ENCODE measurements at places on chromosomes 1 and 21.
A peak's percentile ranks its signal among the peaks of the same experiment; 100 is the strongest.

DNA sequence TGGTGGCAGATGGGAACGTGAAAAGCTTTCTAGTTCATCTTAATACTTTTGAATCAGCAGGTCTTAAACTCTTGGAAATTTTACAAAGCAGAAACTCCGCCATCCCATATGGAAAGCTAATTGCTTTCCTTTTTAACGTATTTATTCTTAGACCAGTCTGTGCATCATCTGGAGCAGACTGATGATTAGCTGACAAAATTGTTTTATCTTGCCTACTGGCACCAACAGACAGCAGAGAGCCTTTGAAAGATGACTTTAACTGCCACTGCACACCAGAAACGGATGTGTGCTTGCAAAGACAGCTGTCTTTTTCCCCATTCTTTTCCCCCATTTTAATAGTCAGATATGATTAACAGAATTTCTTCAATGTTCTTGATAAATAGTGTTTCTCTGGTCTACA lies 97.0 kb downstream of the PLD5 start:
- peak; percentile 85 for DNase-seq

GRCh38 chr21:29075706-29076466 lies 2.4 kb upstream of the CCT8 start:
- no peak for DNase-seq

GRCh38 chr1:153538315-153538821 lies 2.4 kb downstream of the S100A5 start:
- peak; percentile 19 for DNase-seq

DNA sequence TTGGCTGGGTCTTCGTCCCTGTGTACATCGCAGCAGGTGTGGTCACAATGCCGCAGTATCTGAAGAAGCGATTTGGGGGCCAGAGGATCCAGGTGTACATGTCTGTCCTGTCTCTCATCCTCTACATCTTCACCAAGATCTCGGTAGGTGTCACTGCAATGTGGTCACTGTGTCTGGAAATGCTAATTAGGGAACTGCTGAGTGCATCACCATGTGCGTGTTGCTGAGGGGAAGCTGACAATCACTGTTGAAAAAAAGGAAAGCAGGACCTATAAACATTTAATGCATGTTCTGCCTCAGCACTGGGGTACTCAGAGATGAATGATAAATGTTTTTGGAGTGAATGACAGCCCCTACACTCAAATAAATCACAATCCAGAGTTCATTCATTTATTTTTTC lies 6.8 kb downstream of the SLC5A9 start:
- no peak for DNase-seq

- DNase-seq, result no peak
Measured at GRCh38 chr1:193417945-193418744, 231.7 kb upstream of the B3GALT2 start.

DNA sequence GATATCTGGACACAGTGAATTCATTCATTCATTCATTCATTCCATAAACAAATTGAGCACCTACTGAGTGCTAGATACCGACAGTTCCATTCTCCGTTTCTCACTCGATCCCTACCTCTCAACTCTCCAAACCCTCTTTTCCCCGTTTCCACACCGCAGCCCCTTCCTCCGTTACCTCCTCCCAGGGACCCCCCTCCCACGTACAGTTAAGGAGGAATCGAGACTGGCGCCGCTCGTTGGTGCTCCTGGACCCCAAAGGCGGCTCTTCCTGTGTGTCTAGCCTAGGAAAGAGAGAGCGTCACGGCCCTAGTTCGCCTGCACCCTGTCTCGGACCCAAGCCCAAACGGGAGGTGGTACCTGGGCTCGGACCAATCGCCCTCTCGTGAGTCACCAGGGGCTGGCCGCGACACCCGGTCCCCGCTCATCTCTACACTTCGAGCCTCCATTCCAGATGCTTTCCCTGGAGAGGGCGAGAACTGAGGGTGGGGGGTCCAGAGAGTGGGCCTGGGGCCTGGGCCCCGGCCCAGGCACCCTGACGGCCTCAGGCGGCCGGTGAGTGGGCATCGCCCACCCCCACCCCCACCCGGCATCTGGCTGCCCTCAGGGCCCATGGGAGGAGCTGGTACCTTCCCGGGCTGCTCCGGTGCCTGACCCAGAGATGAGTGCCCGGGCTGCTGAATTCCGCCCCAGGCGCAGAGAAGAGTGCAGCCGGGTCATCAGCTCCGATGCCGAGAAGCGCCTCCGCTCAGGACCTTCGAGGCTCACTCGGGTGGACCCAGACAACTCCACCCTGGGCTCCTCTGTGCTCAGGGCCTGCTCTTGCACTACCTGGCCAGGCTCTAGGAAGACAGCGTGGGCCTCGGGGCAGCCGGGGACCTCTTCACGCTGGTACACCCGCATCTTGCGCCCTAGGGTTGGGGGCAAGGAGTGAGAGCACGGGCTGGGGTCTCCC lies 4.9 kb downstream of the ARHGEF19 start:
- DNase-seq, result no peak

GRCh38 chr1:99363531-99363930 lies 99.2 kb downstream of the PLPPR4 start:
- no peak for DNase-seq

- DNase-seq, result no peak
Measured at GRCh38 chr1:36771660-36772284, 262.5 kb downstream of the GRIK3 start.

DNA sequence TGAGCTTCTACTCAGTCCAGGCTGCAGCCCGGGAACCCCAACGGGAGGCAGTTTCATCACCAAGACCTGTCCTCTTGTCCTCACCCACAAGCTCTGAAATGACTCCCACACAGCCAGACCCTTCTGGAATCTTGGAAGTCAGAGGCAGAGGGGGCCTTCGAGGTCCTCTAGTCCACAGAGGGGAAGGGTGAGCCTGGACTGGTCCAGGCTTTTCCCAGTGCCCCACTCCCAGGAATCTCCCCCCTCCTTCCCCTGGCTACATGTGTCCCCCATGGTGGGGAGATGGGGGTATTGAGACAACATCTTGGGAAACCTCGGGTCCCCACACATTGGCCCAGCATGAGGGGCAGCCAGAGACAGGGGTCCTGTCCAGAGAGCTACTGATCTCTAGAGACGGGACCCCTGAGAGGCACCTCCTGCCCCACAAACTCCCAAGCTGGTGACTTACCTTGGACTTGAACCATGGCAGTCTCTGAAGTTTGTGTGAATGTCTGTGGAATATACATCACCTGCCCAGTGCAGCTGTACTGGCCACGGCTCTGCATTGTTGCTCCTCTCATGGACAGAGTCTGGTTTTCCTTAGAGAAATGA lies 19.4 kb upstream of the SLAMF9 start:
- DNase-seq, result no peak

- DNase-seq, result peak; percentile 98
Measured at GRCh38 chr1:9588551-9589143, at the start of gene TMEM201. Gene TMEM201 (plus strand): TSS chr1:9588911. CDS start chr1:9588931, 20 bp downstream.

DNA sequence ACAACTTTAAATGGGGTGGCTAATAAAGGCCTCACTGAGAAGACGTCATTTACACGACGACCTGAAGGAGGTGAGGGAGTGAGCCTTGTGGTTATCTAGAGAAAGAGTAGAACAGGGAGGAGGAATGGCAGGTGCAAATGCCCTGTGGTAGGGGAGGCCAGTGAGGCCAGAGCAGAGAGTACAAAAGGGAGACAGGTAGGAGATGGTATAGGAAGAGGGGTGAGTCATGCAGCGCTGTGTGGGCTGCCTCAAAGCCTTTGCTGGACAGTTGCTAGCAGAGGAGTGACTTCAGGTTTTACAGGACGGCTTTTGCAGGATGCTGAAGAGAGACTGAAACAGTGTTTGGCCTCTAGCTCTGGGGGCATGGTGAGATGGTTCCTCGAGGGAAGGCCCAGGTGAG lies 116.0 kb downstream of the IER5 start:
- no peak for DNase-seq

- DNase-seq, result no peak
Measured at GRCh38 chr1:115465802-115466363, 127.8 kb upstream of the NGF start.

- DNase-seq, result no peak
Measured at GRCh38 chr1:115140442-115141144, 51.3 kb upstream of the TSPAN2 start.

- no peak for DNase-seq
Measured at GRCh38 chr1:71979882-71980281, 302.5 kb downstream of the NEGR1 start.

GRCh38 chr1:11748294-11749202 lies 12.6 kb downstream of the AGTRAP start:
- DNase-seq, result no peak

GRCh38 chr21:23718446-23719285 lies 1888.6 kb downstream of the MRPL39 start:
- DNase-seq, result peak; percentile 51

- DNase-seq, result no peak
Measured at GRCh38 chr1:102693345-102693744, 415.0 kb downstream of the COL11A1 start.

DNA sequence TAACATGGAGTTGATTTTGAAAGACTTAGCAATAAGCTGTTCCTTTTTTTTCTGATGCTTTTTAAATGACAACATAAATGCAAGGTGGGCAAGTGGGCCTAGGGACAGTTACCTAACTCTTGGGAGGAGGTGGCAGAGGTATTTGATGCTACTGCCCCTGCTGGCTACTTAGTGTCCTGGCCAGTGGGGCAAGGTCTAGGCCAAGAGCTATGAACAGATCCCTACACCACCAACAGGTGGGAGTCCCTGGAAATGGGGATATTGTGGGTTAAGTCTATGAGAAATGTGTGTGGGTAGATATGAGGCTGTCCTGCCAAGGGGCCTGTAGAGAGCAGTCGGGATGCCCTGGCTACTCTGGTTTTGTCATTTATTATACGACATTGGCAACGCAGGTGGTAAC lies 31.3 kb upstream of the B3GALT5 start:
- DNase-seq, result no peak

- no peak for DNase-seq
Measured at GRCh38 chr21:42089093-42089631, 18.0 kb downstream of the UMODL1 start.

- DNase-seq, result no peak
Measured at GRCh38 chr1:168392958-168393549, 112.4 kb downstream of the TBX19 start.

DNA sequence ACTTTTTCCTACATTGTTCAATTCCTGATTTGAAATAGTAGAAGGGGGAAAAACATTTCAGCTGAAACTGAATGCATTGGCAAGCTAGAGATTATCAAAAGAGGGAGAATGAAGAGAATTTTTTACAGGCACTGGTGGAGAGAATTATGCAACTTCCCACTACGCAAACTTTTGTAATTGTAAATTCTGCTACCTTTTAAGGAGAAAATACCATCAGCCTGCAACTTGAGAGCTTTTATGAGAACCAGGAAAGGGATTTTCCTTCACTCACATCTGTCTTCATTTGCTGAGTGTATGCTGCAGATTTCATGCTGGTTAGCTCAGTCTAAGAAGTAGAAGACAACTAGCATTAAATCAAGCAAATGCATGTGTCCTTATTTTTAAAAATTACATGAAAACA lies 43.7 kb downstream of the ADAMTS1 start:
- no peak for DNase-seq

DNA sequence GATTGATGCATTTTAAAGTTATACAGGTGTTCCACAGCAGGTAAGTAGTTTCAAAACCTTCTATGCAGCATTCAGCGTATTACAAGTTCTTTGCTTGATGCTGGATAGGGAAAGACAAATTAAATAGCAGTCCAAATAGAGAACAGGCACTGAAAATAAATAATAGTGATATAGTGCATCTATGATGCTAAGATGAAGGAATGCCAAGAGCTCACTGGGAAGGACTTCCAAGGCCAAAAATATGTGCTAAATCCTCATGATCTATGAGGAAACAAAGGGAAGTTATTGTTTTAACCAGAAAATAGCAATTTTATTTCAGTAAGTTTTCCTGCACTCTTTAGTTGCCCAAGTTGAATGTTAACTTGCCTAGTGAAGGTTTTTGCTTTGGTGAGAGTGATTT lies 127.8 kb upstream of the GREM2 start:
- no peak for DNase-seq

DNA sequence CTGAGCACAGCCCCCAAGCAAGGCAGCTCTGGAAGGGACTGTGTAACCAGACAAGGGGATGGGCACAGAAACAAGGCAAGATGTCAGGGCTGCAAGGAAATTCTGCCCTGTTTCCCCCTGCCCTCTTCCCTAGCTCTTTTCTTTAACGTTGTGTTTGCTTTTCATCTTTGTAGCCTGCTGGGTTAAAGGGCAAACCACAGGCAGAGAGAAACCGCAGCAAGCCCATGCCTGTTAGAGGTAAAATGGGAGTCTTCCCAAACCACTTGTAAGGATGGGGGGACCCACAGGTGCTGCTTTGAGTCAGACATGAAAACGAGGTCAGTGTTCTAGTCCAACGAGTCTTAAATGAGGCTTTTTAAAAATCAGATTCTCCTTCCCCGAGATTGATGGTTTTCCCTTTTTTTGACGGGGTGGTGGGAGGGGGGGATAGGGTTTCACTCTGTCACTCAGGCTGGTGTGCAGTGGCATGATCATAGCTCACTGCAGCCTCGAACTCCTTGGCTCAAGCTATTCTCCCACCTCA lies 13.3 kb downstream of the TGFBR3 start:
- no peak for DNase-seq

DNA sequence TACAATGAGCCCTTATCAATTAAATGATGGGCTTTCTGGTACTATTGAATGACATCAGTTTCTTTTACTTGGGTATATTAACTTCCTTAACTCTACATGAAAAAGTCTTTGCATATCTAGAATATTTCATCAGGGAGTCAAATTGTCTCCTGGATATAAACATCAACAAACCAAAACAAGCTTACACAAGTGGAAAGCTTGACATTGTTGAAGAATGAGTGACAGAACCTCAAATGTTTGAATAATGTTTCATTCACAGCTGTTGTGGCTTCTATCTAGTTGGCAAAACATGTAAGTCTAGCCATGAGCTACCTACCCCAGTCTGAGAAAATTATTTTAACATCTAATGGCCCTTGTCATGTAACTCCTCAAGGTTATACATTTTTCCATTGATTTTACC lies 604.8 kb upstream of the ADAMTS5 start:
- no peak for DNase-seq

- DNase-seq, result no peak
Measured at GRCh38 chr1:107668762-107669161, 296.2 kb downstream of the VAV3 start.

- no peak for DNase-seq
Measured at GRCh38 chr1:47791879-47792608, 205.1 kb downstream of the TRABD2B start.

GRCh38 chr21:38903690-38904139 lies 98.0 kb downstream of the ETS2 start:
- DNase-seq, result no peak

DNA sequence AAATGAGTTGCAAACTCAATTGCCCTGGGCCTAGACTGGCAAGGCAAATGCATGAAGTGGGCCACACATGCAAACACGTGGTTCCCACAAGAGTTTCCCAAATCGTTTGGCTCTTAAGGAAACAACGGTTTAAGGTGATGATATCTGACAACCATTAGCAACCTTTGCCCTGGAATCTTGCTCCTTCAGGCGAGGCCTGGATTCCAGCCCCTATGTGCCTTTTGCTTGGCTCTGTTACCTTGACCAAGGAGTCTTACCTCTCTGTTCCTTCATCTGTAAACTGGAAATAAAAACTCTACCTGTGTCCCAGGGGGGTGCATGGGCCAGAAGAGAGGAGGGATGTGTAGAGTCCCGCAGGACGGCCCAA lies 72.1 kb upstream of the CASZ1 start:
- no peak for DNase-seq

Data from NCI-H446 (cell line).